Pons (tissue), 1 donor: ENCODE measurements at places on chromosomes 12 and 14.

DNA sequence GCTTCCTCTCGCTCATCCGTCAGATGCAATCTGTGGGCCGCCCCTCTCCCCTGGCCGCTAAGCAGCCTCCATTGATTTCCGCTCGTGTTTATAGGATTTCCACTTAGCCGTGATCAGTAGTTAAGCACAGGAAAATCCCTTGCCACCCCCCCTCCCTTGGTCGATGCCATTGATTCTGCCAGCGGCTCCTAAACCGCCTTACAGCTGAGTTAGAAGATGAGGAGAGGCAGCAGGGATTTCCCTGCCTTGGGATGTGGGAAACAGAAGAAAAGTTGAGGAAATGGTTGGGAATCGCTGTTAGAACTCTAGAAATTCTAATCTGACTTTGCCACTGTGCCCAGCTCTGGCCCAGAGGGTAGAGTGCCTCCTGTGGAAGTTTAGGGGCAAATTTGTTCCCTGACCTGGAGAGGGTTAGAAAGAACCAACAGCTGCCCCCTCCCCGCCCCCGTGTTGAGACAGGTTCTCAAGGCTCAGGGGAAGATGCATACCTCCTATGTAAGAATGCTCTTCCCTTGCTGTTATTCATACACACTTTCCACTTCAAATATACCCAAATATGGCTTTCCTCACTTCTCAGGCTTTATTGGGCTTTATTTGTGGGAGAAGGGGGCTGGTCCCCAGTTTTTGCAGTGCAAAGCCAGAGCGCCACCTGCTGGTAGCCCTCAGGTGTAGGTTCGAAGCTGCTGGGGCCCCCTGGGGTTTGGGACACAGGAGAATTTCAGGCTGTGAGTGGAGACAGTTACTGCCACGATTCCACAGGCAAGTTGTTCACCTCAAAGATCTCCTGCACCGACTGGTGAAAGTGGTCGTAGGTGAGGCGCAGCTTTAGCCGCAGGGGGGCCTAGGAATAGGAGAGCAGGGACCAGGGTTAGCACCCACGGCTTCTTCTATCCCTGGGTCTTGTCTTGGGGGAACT lies 3.2 kb downstream of the THTPA start:
- no peak for DNase-seq

DNA sequence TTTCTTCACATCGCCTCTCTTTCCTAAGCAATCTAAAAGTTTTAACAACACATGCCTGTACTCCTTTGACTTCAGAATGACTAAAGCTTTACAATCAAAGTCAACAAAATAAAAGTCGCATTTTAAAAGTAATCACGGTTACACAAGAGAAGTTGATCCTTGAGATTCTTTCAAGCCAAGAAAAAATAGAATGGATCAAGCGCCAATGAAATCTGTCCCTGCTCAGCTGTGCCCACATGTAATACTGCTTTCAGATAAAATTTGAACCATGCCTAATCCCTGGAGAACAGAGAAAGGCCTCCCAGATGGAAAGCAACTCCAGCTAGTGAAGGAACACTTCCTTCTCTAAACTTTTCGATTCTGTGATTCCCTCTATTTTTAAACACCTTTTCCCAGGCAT lies 113.1 kb downstream of the FBXL14 start:
- DNase-seq = no peak

GRCh38 chr14:100091386-100091785 lies 26.2 kb downstream of the EVL start:
- no peak for DNase-seq

- no peak for DNase-seq
These were observed 12.4 kb upstream of the ARF6 start for GRCh38 chr14:49880267-49881064.

- DNase-seq = peak; percentile 69
These were observed 79.2 kb downstream of the B4GALNT3 start for GRCh38 chr12:538731-539539.

DNA sequence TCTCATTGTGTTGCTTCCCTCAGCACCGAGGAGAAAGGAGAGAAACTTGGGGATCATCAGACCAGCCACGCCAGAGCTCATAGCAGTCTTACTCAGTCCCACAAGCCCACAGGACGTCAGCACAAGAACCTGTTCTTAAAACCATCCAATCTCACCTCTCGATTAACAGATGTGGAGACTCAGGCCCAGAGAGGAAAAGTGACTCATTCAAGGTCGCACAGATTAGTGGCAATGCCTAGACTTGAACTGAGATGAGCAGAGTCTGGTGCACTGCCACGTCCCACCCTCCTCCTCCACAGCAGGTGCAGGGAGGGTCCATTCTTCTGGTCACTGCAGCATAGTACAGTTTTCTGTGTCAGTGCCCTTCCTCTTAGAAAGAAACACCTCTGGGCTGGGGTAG lies 154.9 kb upstream of the PZP start:
- DNase-seq = no peak

- DNase-seq = no peak
These were observed 67.7 kb downstream of the PRKCH start for GRCh38 chr14:61388976-61389576.

DNA sequence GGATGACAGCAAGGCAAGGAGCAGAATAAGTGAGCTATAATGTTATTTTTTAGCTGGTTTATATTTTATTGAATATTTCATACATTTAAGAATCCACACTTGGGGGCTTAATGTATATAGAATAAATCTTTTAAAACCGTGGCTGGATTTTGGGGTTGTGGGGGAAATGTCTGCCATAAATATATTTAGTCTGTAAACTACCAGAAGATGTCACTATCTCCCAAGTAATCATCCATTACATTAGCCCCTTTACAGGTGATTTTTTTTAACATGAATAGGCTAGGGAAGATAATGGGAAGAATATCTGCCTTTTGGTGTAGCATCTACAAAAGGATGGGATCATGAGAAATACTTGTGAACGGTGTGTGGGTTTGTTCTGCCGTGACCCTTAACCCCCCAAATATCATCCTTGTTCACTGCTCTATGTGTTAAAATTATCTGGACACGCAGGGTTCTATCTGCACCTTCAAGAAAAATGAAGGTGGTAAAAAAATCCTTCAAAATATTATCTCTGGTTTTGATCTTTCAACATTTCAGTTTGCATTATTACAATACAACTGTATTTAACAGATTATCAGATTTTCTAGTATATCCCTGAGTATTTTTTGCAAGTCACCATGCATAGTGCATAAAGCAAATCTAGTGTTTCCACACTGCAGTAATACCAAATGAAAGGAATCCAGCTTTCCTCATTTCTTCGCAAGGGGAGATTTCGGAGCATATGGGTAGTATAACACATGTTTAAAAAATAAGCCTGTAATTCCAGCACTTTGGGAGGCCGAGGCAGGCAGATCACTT lies 8.0 kb upstream of the SLC17A8 start:
- DNase-seq = peak; percentile 38

DNA sequence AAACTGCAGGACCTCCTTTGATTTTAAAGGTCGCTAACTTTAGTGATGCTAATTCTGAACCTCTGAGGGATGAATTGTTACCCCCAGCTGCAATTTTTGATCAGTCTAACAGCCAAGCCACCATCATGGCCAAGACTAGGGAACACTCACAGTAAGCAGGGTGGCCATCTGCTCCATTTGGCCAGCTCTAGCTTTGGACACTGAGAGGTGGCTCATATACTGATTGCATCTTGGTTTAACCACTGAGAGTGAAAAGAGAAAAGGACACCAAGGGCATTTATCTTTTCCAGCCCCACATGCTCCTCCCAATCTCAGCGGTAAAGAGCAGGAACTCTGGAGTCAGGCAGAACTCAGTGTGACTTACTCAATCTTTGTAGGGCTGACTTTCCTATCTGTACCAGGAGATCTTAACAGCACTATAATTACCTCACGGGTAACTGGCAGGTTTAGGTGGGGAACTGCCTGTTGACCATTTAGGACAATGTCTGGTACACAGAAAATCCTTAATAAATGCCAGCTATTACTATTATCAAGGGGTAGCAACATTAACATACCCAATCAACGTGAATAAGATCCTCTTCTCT lies 6.2 kb downstream of the LPCAT3 start:
- peak; percentile 19 for DNase-seq

DNA sequence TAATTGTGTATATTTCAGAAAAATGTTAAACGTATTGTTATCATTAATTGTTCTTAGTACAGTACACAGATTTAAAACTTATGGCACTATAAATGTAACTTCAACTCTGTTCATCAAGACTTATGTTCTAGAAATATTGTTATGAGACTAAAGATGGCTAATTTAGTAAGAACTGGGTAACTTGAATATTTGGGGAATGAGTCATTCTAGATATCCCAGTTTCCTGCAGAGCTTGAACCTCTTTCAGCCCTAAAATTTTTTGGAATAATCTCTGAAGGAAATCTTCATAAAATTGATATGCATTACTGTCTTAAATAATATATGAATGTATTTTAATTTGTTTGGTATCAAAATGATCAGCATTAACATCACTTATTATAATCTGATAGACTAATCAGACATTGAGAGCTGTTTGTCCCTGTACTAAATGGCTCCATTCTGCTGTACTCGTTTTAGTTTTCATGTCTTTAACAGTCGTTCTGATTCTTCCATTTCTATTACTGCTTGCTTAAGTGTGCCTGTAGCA lies 87.1 kb downstream of the VEZT start:
- no peak for DNase-seq
